ENCODE measurements at places on chromosomes 3 and 15. TPM values are rescaled to one million over a fixed set of nuclear protein-coding genes. Genes with fewer than 3 reads are reported as not detected.

The GREM1 gene
- total RNA-seq, result 2.1 TPM

The ANKRD34C gene
- total RNA-seq, result not detected

The SAMMSON gene
- not detected for total RNA-seq

The TRPM1 gene
- total RNA-seq, result not detected

The ZNF80 gene
- total RNA-seq, result not detected

The B2M gene
- 256 TPM for total RNA-seq

The EAF2 gene
- 4.1 TPM for total RNA-seq

The CCDC32 gene
- total RNA-seq, result 27.2 TPM

The ZCWPW2 gene
- 1.3 TPM for total RNA-seq

The RAF1 gene
- total RNA-seq, result 116 TPM

The VWA5B2 gene
- total RNA-seq, result 0.78 TPM

The CCRL2 gene
- total RNA-seq, result not detected

The STARD9 gene
- total RNA-seq, result 10.0 TPM

The SACM1L gene
- 50.5 TPM for total RNA-seq

The GOLGA8K gene
- 0.95 TPM for total RNA-seq

The C2CD4B gene
- not detected for total RNA-seq

The LDHAL6B gene
- total RNA-seq, result not detected

The COL8A1 gene
- total RNA-seq, result 1.1 TPM

The SENP8 gene
- total RNA-seq, result 5.3 TPM

The CCDC9B gene
- 26.9 TPM for total RNA-seq

The NR2E3 gene
- total RNA-seq, result 1.2 TPM

The RAB6B gene
- total RNA-seq, result 12.8 TPM

The ELL3 gene
- 0.69 TPM for total RNA-seq

The HHLA2 gene
- total RNA-seq, result not detected

The PXYLP1 gene
- total RNA-seq, result 40.5 TPM

The DUOXA2 gene
- total RNA-seq, result not detected

The ADGRG7 gene
- not detected for total RNA-seq

The NMNAT3 gene
- 13.6 TPM for total RNA-seq

The ZNF774 gene
- 8.0 TPM for total RNA-seq

The GASK1A gene
- 0.75 TPM for total RNA-seq

The UBXN7 gene
- total RNA-seq, result 110 TPM

The CHRFAM7A gene
- 1.5 TPM for total RNA-seq

The SCN11A gene
- 1.6 TPM for total RNA-seq

The ALCAM gene
- 90.3 TPM for total RNA-seq

The SLC28A2 gene
- not detected for total RNA-seq

The LPP gene
- total RNA-seq, result 131 TPM

The CYP1A2 gene
- 0.09 TPM for total RNA-seq

The ADPRH gene
- total RNA-seq, result 1.9 TPM

The MESP1 gene
- total RNA-seq, result 0.89 TPM

The ACKR4 gene
- not detected for total RNA-seq

The PEX11A gene
- total RNA-seq, result 6.3 TPM

The PARL gene
- 57.4 TPM for total RNA-seq

The PRR20G gene
- total RNA-seq, result not detected

The GPR149 gene
- not detected for total RNA-seq

The FOXB1 gene
- not detected for total RNA-seq

The MNS1 gene
- 2.5 TPM for total RNA-seq

The MRPS11 gene
- 38.9 TPM for total RNA-seq

The TNFSF10 gene
- total RNA-seq, result 1.2 TPM

The SPINK8 gene
- total RNA-seq, result not detected

The VEPH1 gene
- 7.9 TPM for total RNA-seq

The RYR3 gene
- total RNA-seq, result 3.8 TPM
